ENCODE measurements at places on chromosomes 3 and 15.
A peak's percentile ranks its signal among the peaks of the same experiment; 100 is the strongest.

GRCh38 chr15:92460023-92460422 is 66.3 kb downstream of the ST8SIA2 start:
- no peak for DNase-seq

DNA sequence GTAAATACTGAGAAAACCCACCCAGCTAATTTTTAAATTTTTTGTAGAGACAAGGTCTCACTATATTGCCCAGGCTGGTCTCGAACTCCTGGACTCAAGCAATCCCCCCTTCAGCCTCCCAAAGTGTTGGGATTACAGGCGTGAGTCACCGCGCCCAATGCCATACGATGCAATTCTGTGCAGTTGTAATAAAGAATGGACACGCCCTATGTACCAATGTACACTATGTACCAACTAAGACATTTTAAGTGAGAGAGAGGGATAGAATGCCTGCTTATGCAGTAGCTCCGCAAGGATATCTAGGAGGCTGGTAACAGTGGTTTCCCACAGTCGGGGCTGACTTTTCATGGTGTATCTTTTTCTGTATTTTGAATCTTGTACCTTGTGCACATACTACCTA is 14.6 kb downstream of the ZNF710 start:
- no peak for DNase-seq

DNA sequence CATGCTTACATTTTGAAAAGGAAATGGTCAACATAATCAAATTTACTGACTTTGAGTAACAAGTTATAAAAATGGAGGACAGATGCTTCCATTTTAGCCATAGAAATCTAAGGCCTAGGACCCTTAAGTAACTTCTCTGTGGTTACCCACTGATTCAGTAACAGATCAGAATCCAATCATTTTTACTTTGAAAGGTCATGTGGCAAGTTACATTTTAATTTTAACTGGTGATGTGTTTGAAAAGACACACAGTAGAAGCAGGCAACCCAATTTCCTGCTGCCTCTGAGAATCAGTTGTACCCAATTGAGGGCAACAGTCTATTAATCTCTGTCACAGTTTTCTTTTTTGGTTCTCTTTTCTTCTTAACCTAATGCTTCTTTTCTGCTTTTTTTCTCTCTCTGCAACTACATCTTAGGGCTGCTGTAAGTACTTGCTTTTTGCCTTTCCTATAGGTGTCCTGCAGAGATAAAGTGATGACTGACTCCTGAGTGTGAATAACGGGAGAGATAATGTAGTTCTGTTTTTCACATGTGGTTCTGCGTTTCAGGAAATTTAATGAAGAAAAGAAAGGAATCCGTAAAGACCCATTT is 3.3 kb downstream of the ZWILCH start:
- peak; percentile 23 for DNase-seq

DNA sequence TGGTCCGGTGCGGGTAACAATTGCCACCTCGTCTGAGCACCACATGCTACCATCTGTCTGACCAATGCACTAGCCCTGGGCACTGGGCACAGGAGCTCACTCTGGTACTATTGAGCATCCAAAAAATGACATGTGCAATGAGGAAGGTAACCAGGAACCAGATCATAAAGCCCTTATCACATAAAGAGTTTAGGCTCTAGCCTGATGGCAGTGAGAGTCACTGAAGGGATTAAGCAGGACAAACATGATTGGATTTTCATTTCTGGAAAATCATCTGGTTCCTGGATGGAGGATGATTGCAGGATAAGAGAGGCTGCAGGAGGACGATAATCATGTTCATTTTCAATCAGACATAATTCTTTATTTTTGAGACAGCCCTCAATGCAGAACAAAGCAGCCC is 12.4 kb downstream of the NDUFB4 start:
- no peak for DNase-seq

DNA sequence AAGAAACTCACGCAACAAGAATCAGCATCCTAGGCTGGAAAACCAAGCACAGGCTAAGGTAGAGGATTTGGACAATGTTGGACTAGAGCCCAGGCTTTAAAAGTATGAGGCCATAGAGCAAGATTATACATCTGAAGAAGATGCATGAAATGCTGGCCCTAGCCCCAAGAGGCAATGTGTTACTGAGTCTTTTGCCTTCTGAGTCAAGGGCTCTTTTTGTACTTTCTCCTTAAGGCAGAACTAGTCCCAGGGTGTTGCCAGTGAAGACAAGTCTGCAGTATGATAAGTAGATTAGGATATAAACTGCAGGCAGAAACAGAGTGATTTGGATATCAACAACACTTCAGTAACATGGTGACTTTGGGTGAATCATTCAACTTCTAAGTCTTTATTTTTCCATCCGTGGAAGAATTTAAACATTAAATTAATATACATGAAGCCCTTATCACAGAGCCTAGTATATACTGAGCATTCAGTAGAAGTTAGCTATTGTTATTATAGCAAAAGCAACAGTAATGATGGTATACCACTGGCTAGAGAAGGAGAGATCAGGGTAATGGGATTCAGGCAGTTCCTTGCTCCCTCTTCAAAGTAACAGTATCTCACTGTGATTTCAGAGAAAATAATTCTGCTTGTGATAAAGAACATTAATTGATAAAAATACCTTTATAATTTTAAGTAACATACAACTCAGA is 99.9 kb upstream of the MLF1 start:
- DNase-seq: no peak

- DNase-seq: no peak
These were observed 472.9 kb upstream of the CBLB start for GRCh38 chr3:106341586-106342162.

DNA sequence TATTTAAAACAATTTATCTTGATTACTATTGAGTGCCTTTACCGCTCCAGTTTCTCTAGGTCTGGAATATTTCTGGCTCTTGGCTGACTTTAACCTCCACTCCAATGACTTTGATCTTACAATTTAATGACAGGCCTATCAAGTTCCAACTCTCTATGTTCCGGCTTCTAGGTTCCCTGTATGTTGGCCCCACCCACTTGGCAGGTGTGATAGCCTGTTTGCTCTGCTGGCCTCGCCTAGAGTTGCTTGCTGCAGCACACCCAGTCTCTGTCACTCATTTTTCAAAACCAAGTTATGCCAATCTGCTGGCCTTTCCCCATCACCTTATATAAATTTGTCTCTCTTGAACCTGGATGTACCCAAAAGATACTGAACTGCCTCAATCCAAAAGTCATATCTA is 428.0 kb downstream of the ROBO1 start:
- DNase-seq: no peak

DNA sequence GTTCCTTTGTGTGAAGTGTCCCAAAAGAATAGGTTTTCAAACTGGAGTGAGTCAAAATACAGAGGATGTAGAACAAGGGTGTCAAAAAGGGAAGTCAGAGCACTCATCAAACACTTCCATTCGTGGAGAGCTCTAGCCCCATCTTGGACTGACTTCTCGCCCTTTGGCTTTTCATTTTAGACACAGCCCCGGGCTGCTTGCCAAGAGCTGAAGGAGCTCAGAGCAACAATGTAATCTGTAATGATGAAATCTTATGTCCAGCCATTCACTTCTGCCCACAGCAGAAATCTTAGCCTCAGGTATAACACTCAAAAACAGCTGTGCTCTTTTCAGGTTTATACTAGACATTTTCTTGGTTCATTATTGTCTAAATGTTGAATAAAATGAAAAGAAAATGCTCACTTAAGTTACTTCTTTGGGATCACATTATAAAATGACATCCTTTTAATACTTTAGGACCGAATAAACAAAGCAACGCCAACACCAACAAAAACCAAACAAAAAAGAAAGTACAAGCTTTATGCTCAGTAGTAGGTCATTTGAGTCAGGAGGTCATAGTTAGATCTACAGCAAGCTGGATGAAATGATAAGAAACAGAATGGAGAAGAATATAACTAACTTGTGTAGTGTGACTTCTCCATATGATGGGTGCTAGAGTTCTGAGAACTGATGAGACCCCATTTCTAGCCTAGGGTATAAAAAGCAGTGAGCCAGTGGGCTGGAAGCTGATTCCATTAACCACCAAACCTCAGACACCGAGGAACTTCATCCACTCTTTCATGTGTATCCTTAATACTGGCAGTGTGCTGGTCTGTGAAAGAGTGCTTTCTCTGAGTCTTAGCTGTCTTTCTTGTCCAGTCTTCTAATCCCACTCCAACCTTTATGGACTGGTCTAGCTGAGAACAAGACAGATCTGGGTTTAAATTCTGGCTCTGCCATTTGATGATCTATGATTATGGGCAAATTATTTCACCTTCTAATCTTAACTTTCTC is 131.8 kb upstream of the SLC7A14 start:
- DNase-seq: no peak

DNA sequence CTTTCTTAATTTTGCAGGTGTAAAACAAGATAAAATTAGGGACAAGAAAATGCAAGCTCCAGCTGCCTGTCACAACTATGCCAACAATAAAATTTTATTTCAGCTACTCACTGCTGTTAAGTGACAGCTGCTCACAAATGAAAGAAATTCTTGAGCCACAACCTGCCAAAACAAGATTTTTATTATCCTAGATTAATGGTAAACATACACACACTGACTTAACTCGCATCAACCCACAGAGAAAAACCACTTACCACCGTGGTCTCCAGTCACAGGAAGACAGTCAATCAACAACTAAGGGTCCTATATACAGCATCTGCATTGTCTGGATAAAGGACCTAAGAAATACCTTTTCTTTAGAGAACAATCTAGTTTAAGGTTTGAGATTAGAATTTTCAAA is 31.3 kb downstream of the EFL1 start:
- DNase-seq: no peak

- DNase-seq: no peak
These were observed 62.0 kb upstream of the ACP3 start for GRCh38 chr3:132255041-132255745.

DNA sequence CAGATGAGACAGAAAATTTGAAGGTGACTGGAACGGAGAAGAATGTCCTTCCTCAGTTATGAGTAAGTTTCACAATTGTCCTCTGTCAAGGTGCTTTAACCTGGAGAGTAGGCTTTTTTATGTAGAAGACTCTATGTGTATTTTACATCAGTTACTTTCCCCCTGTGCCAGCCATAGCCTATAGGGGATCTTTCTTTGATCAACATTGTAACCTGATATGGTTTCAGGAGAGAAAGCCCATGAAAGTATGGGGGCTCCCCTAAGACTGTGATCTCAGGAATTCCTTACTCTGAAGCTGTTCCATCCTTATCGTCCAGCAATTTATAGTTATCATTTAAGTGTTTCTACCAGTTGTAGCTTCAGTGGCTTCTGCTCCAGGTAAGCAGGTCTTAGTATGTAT is 1076.3 kb upstream of the EPHA6 start:
- DNase-seq: no peak

DNA sequence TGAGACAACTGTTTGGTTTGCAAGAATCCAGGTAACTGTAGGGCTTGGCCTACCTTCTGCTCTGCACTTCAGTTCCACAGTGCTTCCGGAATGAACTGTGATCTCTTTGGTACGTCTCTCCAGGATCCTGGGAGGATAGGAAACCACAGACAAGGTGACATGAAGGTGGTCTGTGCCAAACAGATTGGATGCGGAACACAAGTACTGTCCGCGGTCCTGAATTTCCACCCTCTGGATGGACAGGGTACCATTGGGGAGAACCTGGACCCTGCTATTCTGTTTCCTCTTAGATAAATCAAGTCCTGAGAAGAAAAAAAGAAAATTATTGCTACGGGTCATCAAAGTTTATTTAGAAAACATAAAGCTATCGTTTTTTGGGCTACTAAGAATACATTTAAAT is 17.3 kb downstream of the IGSF10 start:
- DNase-seq: no peak

DNA sequence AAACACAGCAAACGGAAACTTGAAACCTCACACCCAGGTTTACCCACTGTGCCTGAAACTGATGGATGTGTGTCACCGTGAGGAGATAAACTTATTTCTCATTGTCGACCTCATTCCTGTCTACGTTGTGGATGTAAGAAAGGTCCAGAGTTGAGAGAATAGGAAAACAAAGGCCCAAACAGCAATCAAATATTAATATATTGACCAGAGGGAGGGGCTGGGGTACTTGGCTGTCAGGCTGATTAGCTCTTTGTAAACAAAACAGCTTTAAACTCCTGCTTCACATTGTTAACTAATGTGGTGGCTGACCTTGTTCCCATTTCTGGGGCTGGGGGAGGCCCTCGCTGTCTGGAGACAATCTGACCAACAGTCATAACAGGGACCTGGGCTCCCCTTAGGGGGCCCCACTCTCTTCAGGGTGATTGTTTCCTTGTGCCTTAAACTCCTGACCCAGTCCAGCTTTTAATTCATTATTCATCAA is 937.6 kb downstream of the MCTP2 start:
- DNase-seq: no peak

DNA sequence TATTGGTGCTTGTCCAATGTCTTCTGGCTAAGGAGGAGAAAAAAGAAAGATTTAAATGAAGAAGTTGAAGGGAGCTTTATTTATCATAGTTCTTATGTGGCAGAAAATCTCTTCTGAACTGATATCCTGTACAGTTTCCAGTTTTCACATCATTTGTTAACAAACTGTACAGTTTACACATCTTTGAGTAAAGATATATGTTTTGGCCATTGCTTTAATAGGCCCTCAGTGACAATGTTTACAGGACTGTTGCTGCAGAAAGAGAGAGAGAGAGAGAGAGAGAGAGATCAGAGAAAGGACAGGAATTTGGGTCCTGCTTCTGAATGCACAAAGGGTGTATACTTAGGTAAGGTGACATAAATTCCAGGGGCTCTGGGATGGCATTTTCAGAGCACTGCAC is 188.3 kb downstream of the NR1D2 start:
- no peak for DNase-seq

- DNase-seq: no peak
These were observed 820 bp upstream of the HMCES start for GRCh38 chr3:129277829-129278271.

GRCh38 chr3:16871915-16872842 is 12.6 kb upstream of the PLCL2 start:
- DNase-seq: peak; percentile 46

DNA sequence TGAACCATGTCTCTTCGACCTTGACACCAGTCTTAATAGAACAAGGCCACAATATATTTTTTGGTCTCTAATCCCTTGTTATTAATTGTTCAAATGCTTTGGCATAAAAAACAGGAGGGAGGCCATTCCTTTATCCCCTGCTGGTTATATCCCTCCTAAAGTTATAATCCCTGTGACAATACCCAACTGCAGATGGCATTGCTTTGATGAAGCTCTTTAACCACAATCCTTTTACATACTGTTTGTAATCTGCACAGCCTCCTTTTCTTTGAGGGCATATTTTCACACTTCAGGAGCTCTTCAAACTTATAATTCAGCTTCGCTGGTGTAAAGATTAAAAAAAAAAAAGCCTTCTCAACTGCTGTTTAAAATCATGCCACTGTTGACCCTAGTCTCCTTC is 919.0 kb downstream of the EPHA3 start:
- no peak for DNase-seq

GRCh38 chr3:79314544-79314943 is 453.3 kb downstream of the ROBO1 start:
- DNase-seq: no peak

Measured in MV-4-11 (cell line).